ENCODE measurements at places on chromosomes 5 and 9.

DNA sequence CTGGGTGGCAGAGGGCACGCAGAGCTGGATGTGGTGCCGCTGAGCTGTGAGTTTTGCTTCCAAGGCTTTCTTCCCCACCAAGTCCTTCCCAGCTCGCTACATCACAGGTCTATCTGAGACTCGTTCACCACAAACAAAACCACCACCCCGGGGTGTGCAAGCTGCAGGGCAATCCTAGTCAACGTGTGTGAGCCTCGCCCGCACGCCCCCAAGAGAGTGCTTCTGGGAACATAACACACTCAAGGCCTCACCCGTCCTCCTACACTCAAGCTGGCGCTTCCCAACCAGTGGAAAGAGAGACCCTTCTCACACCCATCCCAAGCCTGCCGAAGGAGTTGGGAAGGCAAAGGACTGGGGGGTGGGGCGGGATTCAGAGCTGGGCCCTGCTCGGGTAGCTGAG, 10.6 kb downstream of the SNAPC4 start:
- ATAC-seq = no peak

- no peak for ATAC-seq
Observed at GRCh38 chr5:88396000-88396535, 127.4 kb upstream of the TMEM161B start.

DNA sequence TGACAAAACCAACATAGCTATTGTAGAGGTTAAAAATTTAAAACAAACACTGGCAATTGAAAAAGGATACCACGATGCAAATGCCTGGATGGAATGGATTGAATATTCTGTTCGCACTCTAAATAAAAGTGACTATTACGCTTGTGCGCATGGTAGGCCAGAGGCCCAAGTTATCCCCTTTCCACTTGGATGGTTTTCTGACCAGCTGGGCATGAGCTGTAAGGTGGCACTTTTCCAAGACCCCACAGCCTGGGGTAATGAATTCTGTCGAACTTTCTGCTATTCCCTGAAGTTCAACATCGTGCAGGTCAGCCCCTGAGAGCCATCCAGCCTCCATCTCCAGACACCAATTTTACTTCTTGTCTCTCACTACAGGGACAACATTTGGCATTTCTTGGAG, 5.4 kb upstream of the RNF180 start:
- no peak for ATAC-seq

GRCh38 chr5:178989311-178989710, 5.8 kb downstream of the GRM6 start:
- no peak for ATAC-seq
